IPS DF 6.9 (cell line): ENCODE measurements at places on chromosomes 7 and 10.

- H3K4me3 ChIP-seq: no peak overlapping the region
- no peak for DNase-seq
- no peak overlapping the region for H3K27ac ChIP-seq
- H3K27me3 ChIP-seq: no peaks in the 10 kb centered on the region
These were observed 45.9 kb upstream of the TNRC18 start for GRCh38 chr7:5469375-5470166.

DNA sequence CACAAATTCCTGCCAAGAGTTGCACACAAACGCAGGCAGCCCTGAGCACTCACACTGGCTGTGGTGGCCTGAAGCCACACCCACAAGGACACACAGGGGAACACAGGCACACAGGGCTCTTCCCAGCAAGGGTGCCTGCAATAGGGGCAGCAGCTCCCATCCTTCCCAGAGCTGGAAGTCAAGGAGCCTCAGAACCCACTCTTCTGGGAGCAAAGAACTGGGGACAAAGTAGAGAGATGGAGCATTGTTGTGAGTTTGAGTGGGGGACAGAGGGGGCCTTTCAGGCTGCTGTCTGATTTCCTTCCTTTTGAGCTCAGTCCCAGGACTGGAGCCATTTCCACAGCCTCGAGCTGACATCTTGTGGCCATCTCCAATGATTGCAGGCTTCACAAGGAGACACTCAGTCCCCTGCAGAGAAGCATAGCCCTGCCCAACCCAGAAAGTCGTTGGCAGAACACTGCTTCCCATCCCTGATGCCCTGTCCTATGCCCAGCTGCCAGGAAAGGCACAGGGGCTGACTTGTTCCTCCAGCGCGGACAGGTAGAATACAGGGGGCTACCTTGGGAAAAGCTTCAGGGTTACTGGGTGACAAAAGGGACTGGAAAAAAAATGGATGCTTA is 34.4 kb upstream of the SLF2 start:
- no peaks in the 10 kb centered on the region for H3K36me3 ChIP-seq
- H3K27me3 ChIP-seq: no peaks in the 10 kb centered on the region
- no peak overlapping the region for H3K27ac ChIP-seq
- no peak overlapping the region for H3K4me3 ChIP-seq
- peak; percentile 61 for DNase-seq

DNA sequence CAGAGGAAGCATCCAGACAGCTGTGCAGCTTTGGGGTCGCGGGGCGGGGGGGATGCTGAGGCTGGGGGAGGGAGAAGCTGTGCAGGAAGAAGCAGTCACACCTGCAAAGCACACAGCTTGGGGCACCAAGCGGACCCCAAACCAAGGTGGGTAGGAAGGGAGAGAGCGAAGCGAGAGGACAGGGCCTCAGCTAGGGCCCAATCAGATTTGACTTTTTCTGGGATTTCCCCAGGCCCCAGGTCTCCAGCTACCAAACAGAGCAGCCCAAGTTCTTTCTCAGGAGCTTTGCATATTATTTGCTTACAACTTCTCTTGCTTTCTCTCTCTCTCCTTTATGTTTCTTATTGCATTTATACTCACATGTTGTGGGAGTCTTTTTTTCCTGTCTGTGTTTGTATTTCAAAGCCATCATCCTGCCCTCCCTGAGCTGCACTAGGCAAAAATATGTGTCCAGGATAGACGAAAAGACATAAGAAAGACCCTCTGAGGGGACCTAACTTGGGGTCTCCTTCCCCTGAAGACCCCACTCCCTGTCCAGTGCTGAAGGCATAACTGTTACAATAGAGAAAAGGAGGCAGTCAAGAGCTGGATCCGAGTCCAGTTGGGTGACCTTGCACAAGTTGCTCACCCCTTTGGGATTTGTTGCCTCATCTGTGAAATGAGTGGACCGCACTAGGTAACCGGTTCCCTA is 50.6 kb upstream of the SMNDC1 start:
- H3K27me3 ChIP-seq: no peaks in the 10 kb centered on the region
- peaks cover 5% of the 10 kb centered on the region; the same call in 1 of the 2 replicates for H3K4me1 ChIP-seq
- DNase-seq: no peak
- H3K27ac ChIP-seq: no peak overlapping the region

DNA sequence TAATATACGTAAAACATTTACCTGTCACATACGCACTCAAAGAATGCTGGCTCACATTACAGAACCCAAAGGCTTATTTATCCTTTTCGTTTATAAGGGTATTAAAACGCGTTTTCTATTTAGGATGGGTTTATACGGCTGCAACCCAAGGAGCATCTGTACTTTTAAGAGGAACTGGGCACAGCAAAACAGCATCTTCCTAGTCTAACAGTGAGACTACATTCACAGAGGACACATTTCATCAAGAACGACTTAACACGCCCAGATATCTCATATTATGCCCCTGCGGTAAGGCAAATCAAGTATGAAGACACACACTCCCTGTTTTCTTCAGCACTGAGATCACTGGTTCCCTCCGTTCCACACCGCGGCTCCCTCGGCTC is 533 bp upstream of the DMTF1 start:
- H3K4me3 ChIP-seq: peak overlapping the region; percentile 90; the same call in 1 of the 2 replicates
- no peak for DNase-seq
- H3K27me3 ChIP-seq: no peaks in the 10 kb centered on the region
- H3K4me1 ChIP-seq: no peaks in the 10 kb centered on the region
- H3K36me3 ChIP-seq: no peaks in the 10 kb centered on the region

DNA sequence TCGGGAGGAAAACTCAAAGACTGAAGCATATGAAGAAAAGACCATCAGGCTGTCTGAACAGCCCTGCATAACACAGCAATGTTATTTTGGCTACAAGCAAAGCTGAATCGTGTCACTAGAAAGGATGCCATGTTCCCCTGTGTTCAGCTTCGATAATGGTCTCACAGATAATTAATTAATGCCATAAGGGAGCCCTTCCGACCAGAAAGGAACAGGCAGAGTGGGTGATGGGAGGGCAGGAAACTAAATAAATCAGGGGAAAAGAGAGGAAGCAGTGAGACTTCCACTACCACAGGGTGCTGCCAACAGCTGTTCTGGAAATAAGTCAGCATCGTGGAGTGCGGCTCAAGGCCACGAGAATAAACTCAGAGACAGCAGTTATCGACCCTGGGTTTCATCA is 3.2 kb downstream of the PTPRN2 start:
- no peaks in the 10 kb centered on the region for H3K4me1 ChIP-seq
- no peak overlapping the region for H3K27ac ChIP-seq
- H3K4me3 ChIP-seq: no peak overlapping the region
- H3K27me3 ChIP-seq: no peaks in the 10 kb centered on the region; the same call in 1 of the 2 replicates
- no peaks in the 10 kb centered on the region; the same call in 1 of the 2 replicates for H3K36me3 ChIP-seq
- DNase-seq: no peak

DNA sequence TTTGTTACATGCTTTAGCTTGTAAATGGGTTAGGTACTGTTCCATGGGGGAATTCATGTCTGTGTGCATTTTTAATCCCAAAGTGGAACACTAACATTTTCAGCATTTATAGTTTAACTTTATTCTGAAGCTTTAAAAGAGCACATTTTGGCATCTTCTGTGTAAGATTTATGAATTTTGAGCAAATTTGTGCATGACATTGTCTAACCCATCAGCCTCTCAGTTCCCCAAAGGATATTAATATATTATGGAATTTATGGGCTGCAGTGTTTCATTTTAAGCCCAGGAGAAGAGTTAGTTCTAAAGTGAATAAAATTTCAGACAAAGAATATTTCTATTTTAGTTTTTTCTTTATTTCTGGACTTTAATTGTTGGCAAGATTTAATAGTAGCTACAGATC is 421.4 kb downstream of the PLXDC2 start:
- no peaks in the 10 kb centered on the region for H3K4me1 ChIP-seq
- no peaks in the 10 kb centered on the region for H3K27me3 ChIP-seq
- no peak overlapping the region for H3K4me3 ChIP-seq
- no peak overlapping the region for H3K27ac ChIP-seq
- 0 out of 2 replicates have a peak, but pooled peaks cover 3% of the 10 kb centered on the region for H3K36me3 ChIP-seq

GRCh38 chr10:34648919-34649318 is 166.2 kb downstream of the PARD3 start:
- no peak overlapping the region for H3K27ac ChIP-seq
- no peak for DNase-seq
- H3K27me3 ChIP-seq: no peaks in the 10 kb centered on the region
- no peaks in the 10 kb centered on the region for H3K36me3 ChIP-seq
- H3K4me3 ChIP-seq: no peak overlapping the region
- H3K4me1 ChIP-seq: peaks cover 5% of the 10 kb centered on the region; the same call in 1 of the 2 replicates

DNA sequence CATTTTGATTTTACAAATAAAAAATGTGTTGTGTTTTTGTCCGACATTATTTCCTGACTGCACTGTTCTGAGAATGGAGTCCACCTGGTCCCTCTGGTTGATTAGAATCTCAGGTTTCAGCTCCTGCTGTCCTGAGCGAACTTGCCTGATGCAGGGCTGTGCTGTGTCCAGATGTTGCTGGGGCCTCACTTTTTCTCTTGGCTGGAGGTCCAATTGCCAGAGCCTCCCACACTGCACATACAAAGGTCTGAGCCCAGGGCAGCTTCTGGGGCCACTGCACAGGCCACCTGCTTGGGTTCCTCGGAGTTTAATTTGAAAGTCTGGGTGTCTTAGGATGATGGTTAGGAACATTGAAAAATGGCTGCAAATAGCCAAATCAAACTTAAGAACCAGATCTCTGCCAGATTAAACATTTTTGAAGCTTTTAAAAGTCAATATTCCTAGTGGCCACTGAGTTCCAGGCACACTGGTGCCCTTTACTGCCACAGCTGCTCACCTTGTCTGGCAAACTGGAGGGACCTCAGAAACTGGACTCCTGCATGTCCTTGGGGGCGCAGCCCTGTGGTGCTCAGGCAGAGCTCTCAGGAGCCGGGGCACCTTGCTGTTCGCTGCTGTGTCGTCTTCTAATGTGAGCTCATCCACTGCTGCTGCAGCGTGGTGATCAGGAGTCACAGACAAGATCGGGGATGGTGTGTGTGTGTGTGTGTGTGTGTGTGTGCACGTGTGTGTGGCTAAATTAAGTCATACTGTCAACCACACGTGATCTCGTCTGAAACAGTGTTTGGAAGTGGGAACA is 75.0 kb downstream of the WDR37 start:
- no peak overlapping the region for H3K4me3 ChIP-seq
- peaks cover 16% of the 10 kb centered on the region for H3K36me3 ChIP-seq

GRCh38 chr10:68142761-68143160 is 33.5 kb downstream of the MYPN start:
- DNase-seq: no peak
- no peak overlapping the region for H3K27ac ChIP-seq
- no peaks in the 10 kb centered on the region for H3K27me3 ChIP-seq

DNA sequence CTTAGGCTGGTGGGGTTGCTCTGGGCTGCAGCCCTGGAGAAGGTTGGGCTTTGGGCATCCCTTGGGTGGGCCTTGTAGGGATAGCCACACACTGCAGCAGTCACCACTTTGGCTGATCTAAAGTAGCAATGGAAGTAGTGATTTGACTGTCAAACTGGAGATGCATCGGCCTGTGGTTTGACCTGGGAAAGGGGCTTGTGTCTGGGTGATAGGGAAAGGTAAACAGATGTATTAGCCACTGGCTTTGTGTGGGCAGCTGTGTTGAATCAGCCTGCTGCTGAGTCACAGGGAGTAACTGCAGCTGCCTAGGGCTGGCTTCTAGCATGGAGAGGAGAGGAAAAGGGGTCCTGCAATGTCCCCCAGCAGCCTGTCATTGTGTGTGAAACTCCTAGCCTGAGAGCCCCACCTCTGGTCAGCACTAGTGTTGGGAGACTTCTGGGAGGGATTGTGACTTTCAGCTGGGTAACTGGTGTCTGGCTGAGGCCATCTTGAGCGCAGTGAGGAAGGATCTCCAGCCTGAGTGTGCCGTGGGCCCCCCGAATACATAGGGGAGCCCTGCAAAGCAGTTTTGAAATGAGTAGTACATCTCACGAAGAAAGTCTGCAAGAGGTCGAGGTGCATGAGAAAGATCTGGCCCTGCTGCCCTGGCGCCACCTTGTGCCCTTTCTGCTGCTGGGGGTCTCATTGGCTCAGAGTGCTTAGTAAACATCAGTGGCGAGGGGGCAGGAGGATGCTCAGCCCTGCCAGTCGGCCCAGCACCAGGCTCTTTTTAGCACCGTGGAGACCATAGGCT is 117.3 kb downstream of the FANK1 start:
- DNase-seq: no peak
- no peaks in the 10 kb centered on the region for H3K27me3 ChIP-seq
- H3K4me3 ChIP-seq: no peak overlapping the region
- H3K4me1 ChIP-seq: no peaks in the 10 kb centered on the region
- H3K27ac ChIP-seq: no peak overlapping the region

- H3K4me3 ChIP-seq: no peak overlapping the region
- H3K27me3 ChIP-seq: no peaks in the 10 kb centered on the region
- peaks cover 5% of the 10 kb centered on the region for H3K4me1 ChIP-seq
- no peak overlapping the region for H3K27ac ChIP-seq
These were observed 241.5 kb downstream of the PHTF2 start for GRCh38 chr7:78039790-78040776.

- H3K36me3 ChIP-seq: no peaks in the 10 kb centered on the region
- no peaks in the 10 kb centered on the region for H3K27me3 ChIP-seq
- H3K4me3 ChIP-seq: no peak overlapping the region
- no peak overlapping the region for H3K27ac ChIP-seq
These were observed 94.2 kb upstream of the CXCL12 start for GRCh38 chr10:44478876-44479705.

GRCh38 chr7:116799916-116800315 is 62.5 kb upstream of the CAPZA2 start:
- H3K36me3 ChIP-seq: no peaks in the 10 kb centered on the region
- DNase-seq: no peak
- H3K4me1 ChIP-seq: no peaks in the 10 kb centered on the region
- H3K27ac ChIP-seq: no peak overlapping the region
- H3K4me3 ChIP-seq: no peak overlapping the region

- H3K27me3 ChIP-seq: no peaks in the 10 kb centered on the region; the same call in 1 of the 2 replicates
- DNase-seq: no peak
- H3K36me3 ChIP-seq: no peaks in the 10 kb centered on the region
- no peak overlapping the region for H3K4me3 ChIP-seq
- H3K27ac ChIP-seq: no peak overlapping the region
These were observed 43.5 kb downstream of the AOC1 start for GRCh38 chr7:150895809-150896208.

DNA sequence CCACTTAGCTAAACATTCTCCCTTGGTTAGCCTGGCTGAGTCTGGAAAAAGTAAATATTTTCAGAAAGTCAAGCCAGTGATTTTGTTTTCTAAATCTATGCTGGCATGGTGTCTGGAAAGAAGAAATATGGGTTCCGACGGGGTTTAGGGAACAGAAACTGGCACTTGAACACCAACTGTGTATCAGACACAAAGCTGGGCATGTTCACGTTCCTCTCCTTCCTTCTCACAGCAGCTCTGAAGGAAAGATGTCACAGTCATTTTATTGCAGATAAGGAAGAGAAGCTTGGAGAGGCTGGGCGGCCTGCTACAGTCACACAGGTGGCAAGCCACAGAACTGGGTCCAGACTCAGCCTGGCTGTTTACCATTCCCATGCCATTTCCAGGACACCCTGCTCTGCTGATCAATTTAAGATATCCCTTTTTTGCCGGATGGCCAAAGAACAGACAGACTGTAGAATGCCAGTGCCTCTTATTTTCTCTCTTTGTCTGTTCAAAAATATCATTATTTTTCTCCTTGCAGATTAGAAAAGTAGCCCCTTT is 118.8 kb downstream of the HERPUD2 start:
- H3K27me3 ChIP-seq: no peaks in the 10 kb centered on the region
- DNase-seq: no peak
- no peaks in the 10 kb centered on the region for H3K4me1 ChIP-seq
- no peak overlapping the region for H3K27ac ChIP-seq
- no peak overlapping the region for H3K4me3 ChIP-seq

GRCh38 chr7:111012149-111012548 is 78.8 kb upstream of the LRRN3 start:
- no peak for DNase-seq
- H3K27me3 ChIP-seq: no peaks in the 10 kb centered on the region
- H3K36me3 ChIP-seq: no peaks in the 10 kb centered on the region
- no peak overlapping the region for H3K27ac ChIP-seq
- H3K4me1 ChIP-seq: no peaks in the 10 kb centered on the region

- DNase-seq: no peak
- no peak overlapping the region for H3K27ac ChIP-seq
- H3K36me3 ChIP-seq: no peaks in the 10 kb centered on the region; the same call in 1 of the 2 replicates
- no peaks in the 10 kb centered on the region for H3K4me1 ChIP-seq
These were observed 14.8 kb downstream of the USP54 start for GRCh38 chr10:73576178-73576889.
